Stimulated activated CD8-positive, alpha-beta memory T cell treated with anti-CD3 and anti-CD28 coated beads, Interleukin-2, amount 100 ng/mL, for 1 hour (primary cell): ENCODE measurements at places on chromosomes 3 and 15.

- DNase-seq, result no peak
These were observed 281.2 kb downstream of the MECOM start for GRCh38 chr3:169382309-169382708.

DNA sequence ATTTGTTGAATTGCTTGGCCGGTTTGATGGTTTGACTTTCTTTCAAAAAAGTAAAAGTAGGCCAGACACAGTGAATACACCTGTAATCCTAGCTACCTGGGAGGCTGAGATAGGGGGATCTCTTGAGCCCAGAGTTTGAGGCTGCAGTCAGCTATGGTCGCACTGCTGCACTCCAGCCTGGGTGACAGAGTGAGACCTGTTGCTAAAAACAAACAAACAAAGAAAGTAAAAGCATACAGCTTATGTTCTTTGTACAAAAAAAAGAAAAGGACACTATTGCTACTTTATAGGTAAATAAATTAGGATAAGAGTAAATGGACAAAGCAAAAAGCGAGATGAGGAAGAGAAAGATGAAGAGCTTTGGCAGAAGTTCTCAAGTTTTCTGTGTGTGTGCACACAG lies 13.9 kb upstream of the FEZF2 start:
- no peak for DNase-seq

DNA sequence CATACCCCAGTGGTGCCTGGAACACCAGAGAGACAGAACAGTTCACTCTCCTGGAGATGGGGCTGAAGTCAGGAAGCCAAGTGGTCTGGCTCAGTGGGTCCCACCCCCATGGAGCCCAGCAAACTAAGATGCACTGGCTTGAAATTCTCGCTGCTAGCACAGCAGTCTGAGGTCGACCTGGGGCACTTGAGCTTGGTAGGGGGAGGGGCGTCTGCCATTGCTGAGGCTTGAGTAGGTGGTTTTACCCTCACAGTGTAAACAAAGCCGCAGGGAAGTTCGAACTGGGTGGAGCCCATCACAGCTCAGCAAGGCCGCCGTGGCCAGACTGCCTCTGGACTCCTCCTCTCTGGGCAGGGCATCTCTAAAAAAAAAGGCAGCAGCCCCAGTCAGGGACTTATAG lies 272.0 kb downstream of the KLF13 start:
- no peak for DNase-seq

DNA sequence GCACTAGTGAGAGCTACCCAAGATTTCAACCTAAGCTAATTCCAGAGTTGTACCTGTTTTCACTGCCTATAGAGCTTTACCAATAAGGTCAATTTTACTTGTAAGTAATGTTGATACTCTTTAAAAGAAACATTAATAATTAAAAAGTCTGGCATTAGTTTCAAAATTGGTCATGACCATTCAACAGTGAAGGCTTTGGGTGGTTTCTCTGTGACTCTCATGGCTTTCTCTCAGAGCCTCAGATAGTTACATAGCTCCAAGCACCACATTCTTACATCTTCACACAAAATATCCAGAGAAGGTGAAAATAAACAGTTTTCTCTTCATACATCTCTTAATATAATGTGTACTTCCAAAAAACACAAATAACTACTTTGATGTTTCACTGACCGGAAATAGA lies 61.5 kb upstream of the TCF12 start:
- no peak for DNase-seq

DNA sequence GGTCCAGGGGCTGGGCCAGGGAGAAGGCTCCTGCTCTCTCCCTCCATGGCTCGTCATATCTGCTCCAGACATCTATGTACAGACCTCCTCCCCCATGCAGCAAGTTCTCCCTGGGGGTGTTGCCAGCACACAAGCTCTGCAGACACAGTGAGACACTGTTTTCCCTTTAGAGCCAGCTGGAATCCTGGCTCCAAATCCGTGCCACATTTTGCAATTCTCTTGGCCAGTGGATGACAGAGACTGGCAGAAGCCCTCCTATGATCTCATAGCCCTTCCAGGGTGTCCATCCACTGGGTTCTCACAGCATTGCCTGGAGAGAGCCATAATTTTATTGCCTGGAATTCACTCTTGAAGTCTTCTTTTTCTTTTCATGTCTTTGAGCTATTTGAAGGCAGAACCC lies 203.9 kb downstream of the TLE3 start:
- no peak for DNase-seq

GRCh38 chr3:65402597-65402996 lies 636.1 kb downstream of the MAGI1 start:
- no peak for DNase-seq

DNA sequence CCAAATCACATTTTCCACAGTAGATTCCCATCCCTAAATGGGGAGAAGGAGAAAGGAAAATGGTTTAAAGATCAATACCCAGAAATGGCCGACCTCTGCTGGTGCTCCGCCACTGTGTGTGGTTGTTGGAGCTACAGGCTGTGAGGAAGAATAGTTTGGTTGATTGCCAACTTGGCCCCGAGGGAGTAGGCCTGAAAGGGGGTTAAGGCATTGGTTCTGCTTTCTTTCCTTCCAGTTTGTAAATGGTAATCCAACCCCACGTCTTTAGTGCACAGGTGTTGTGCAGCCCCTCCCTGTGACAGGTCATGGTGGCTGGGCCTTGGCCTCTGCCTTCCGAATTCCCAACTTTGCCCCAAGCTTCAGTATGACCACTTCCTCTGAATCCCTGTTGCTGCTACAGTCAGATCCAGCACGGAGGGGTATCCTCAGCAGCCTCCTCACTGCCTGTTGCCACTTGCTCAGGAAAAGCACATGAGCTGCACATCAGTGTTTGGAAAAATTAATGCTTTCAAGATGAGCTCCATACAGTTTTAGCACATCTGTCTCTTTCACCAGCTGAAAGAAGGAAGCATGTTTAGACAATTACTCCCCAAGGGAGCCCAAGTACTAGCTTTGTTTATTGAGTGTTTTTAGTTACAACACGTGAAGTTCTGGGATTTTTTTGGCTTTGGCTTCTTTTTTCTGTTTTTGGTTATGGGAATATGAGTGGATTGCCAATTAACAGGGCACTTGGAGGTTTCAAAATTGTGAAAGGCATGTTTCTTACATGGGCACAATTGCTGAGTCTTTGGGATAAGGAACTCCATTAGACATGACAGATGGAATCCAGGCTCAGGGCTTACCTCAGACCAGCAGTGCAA lies 92.3 kb upstream of the ROPN1 start:
- DNase-seq, result no peak

- DNase-seq, result no peak
These were observed 72.8 kb upstream of the AADACL2 start for GRCh38 chr3:151660885-151661284.

- DNase-seq, result no peak
These were observed 65.9 kb downstream of the IGF2BP2 start for GRCh38 chr3:185758912-185759311.

DNA sequence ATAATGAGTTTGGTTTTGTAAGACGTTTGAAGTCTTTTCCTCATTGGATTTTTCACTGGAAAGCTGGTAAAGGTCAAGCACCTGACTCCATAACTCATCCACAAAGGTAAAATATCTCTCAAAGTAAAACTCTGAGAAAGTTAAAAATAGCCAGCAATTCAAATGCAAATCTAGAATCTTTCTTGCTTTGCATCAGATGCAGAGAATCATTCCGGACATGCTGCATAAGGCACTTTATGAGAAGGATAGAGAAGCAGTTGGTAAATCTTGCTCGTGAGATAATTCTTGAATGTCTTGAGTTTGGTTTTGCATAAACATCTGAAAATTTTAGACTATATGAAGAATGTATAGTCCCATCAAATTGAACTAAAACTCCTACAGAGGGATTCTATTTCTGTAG lies 9.1 kb downstream of the KCNMB2 start:
- DNase-seq, result no peak

DNA sequence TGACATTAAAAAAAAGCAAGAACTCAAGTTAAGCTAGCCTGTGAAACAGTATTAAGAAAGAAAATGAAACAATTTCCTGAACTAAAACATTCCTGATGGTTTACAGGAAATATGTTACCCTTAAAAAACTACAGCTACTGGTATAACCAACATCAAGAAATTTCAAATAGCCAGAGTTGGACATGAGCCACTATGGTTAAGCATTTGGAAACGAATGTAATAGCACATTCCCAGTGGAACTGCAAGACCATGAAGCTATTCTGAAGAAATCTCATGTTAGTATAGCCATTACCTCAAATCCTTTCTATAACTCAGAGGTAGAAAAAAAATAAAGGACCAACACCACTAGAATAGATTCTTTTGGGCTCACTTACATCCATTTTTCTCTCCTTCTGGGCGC lies 30.2 kb downstream of the CPNE4 start:
- DNase-seq, result no peak

GRCh38 chr3:132643366-132643765 lies 16.2 kb downstream of the ACAD11 start:
- DNase-seq, result no peak

GRCh38 chr15:77597804-77598453 lies 34.8 kb downstream of the LINGO1 start:
- DNase-seq, result no peak

GRCh38 chr15:100667405-100668347 lies 65.3 kb downstream of the ASB7 start:
- no peak for DNase-seq

DNA sequence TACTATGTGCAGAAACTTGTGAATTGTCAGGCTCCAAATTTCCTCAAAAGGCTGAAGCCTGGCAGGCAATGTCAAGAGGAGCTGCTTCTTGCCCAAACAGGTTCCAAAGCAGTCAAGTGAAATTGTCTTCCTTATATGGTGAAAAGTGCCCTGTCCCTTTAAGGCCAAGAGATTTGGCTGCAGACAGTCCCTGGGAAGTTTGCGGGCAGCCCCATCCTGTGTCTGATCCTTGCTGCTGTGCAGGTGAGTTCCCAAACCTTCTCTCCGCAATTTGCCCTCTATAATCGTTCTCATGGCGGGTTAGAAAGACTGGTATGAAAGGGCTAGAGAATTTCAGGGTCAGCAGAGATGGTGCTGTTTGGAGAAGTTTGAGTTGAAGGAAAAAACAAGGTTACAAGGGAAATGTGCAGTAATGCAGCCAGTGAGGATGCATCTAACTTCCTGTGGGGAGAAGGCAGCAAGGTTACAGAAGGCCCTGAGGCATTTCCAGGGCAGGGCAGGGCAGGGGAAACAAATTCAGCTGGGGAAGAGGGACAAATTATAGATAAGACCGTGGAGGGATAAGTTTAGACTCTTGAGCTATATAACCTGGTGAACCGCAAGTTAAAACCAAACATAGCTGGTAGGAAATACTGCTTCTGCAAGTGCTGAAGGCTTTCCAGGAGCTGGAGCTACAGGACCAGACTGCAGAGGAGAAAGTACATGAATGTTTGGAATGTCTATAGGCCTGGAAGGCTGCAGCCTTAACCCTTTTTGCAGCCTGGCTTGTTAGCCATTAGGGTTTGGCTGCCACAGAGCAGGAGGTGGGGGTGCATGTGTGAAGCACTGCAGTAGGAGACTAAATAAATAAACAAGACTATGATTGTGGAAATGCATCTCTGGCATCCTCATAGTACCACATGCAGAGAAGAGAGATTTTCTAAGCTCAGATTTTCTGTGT lies 256.2 kb upstream of the IL12A start:
- no peak for DNase-seq

- no peak for DNase-seq
These were observed 48.8 kb upstream of the PTX3 start for GRCh38 chr3:157387708-157388435.
